ENCODE measurements at places on chromosomes 7 and 10. TPM values are rescaled to one million over a fixed set of nuclear protein-coding genes. Genes with fewer than 3 reads are reported as not detected.

Gene OPALIN
- not detected for total RNA-seq

Gene ADAMTS14
- total RNA-seq, result 0.10 TPM

Gene CPEB3
- total RNA-seq, result 18.0 TPM

Gene TET1
- total RNA-seq, result 3.6 TPM

- DNase-seq, result no peak
Observed at GRCh38 chr10:129385600-129385999, 81.4 kb upstream of the MGMT start.

DNA sequence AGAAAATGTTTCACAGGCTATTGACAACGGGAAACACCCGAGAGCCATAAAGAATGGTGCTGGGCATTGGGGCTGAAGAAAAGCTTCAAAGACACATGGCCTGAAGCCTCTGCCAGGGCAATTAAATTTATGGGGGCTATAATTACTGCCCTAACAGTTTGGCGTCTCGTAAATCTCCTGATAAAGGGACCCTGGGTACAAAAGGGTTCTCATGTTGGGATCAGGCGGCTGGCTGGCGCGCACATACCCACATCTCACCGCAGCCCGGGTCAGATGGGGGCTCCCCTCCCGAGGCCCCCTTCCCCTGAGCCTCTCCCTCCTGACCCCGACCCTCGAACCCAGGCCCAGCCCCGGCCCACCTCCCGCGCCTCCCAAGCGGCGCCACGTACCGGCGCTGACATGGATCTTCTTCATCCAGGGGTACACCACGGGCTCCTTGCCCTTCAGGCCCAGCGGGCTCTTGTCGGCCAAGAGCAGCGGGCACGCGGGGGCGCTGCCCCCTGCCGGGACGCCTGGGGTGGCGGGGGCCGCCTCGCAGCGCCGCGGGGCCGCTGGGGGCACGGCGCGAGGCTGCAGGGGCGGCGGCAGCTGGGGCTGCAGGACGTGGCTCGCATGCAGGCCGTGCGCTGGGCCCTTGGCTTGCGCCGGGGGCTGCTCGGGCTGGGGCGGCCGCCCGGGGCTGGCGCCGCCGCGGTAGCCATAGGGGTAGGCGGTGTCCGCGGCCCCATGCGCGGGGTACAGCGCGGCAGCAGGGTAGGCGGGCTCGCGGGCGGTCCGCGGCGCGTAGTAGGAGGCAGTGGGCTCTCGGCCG lies 623 bp downstream of the HOXA4 start:
- no peak for DNase-seq

DNA sequence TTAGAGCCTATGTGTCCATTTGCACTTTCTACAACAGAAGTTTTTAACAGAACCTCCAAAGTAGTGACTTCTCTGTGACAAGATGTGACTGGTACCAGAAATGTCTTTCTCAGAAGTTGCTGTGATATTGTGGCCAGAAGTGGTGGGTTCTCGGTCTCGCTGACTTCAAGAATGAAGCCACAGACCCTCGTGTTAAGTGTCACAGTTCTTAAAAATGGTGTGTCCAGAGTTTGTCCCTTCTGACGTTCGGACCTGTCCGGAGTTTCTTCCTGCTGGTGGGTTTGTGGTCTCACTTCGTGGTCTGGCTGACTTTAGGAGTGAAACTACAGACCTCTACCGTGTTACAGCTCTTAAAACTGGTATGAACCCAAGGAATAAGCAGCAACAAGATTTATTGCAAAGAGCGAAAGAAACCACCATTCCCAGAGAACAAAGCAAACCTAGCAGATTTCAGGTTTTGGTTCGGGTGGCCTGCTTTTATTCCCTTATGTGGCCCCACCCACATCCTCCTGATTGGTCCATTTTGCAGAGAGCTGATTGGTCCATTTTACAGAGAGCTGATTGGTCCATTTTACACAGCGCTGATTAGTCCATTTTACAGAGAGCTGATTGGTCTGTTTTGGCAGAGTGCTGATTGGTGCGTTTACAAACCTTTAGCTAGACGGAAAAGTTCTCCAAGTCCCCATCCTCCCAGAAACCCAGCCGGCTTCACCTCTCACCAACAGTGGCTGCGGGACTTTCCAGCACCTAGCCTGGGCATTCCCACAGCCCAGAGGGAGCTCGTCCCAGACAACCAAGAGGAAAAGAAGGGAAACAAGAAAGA lies 3.0 kb downstream of the ITPRID1 start:
- DNase-seq, result no peak

DNA sequence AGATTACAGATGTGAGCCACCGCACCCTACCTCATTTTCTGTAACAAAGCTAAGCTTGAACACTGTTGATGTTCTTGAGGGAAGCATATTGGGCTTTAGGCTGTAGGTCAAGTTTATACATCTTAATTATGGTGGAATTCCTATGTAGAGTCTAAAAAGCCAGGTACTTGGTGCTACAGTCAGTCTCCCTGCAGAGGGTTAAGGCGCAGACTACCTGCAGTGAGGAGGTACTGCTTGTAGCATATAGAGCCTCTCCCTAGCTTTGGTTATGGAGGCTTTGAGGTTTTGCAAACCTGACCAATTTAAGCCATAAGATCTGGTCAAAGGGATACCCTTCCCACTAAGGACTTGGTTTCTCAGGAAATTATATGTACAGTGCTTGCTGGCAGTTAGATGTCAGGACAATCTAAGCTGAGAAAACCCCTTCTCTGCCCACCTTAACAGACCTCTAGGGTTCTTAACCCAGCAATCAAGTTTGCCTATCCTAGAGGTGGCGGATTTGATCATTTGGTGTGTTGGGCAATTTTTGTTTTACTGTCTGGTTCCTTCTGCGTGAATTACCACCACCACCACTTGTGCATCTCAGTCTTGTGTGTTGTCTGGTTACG lies 6.0 kb downstream of the PPIA start:
- no peak for DNase-seq

All from left ventricle myocardium superior (tissue), 1 donor.